ENCODE measurements at places on chromosomes 6 and 20. TPM values are rescaled to one million over a fixed set of nuclear protein-coding genes. Genes with fewer than 3 reads are reported as not detected.

The RSPH4A gene
- total RNA-seq = 0.89 TPM

The SLC17A3 gene
- not detected for total RNA-seq

The IMPG1 gene
- total RNA-seq = not detected

The LRFN2 gene
- total RNA-seq = not detected

The CAP2 gene
- 0.63 TPM for total RNA-seq

The ATRN gene
- 50.4 TPM for total RNA-seq

The PRRT1 gene
- under 0.01 TPM for total RNA-seq

The ALDH8A1 gene
- 0.25 TPM for total RNA-seq

The GTSF1L gene
- not detected for total RNA-seq

The PLA2G7 gene
- under 0.01 TPM for total RNA-seq

The SRMS gene
- total RNA-seq = not detected

The SNAI1 gene
- total RNA-seq = 1.0 TPM

The CNR1 gene
- total RNA-seq = under 0.01 TPM

The SLC22A23 gene
- 52.6 TPM for total RNA-seq

The CTSA gene
- total RNA-seq = 73.2 TPM

The HCK gene
- not detected for total RNA-seq

The DACT2 gene
- not detected for total RNA-seq

The PTP4A1 gene
- 31.7 TPM for total RNA-seq

The ULBP1 gene
- under 0.01 TPM for total RNA-seq

The OPN5 gene
- not detected for total RNA-seq

The OPRM1 gene
- total RNA-seq = not detected

The ANKRD66 gene
- total RNA-seq = not detected

The BMP5 gene
- total RNA-seq = not detected

The PGBD1 gene
- total RNA-seq = 5.2 TPM

The NFYA gene
- 12.6 TPM for total RNA-seq

The SLCO4A1 gene
- total RNA-seq = 0.90 TPM

The OR12D3 gene
- total RNA-seq = not detected

The EGFL8 gene
- total RNA-seq = 2.3 TPM

The STX11 gene
- 21.1 TPM for total RNA-seq

The GPR63 gene
- under 0.01 TPM for total RNA-seq

The AIF1 gene
- 0.13 TPM for total RNA-seq

The MPIG6B gene
- total RNA-seq = not detected

The SSTR4 gene
- not detected for total RNA-seq

The PAX1 gene
- total RNA-seq = not detected

The SLC22A7 gene
- not detected for total RNA-seq

The HCRTR2 gene
- total RNA-seq = not detected

The PIGT gene
- total RNA-seq = 16.4 TPM

The LHFPL5 gene
- total RNA-seq = not detected

The COL12A1 gene
- 1.4 TPM for total RNA-seq

The C6orf15 gene
- not detected for total RNA-seq

All from dermis microvascular lymphatic vessel endothelial cell (primary cell).